Amygdala (tissue), 56 donors: ENCODE measurements at places on chromosomes 12 and 14.

GRCh38 chr12:128609861-128610260, 213.9 kb downstream of the SLC15A4 start:
- no peak for DNase-seq

GRCh38 chr12:91009319-91009950, 4.7 kb upstream of the EPYC start:
- no peak for DNase-seq

- no peak for DNase-seq
Observed at GRCh38 chr12:116777245-116777644, 39.1 kb downstream of the RNFT2 start.

DNA sequence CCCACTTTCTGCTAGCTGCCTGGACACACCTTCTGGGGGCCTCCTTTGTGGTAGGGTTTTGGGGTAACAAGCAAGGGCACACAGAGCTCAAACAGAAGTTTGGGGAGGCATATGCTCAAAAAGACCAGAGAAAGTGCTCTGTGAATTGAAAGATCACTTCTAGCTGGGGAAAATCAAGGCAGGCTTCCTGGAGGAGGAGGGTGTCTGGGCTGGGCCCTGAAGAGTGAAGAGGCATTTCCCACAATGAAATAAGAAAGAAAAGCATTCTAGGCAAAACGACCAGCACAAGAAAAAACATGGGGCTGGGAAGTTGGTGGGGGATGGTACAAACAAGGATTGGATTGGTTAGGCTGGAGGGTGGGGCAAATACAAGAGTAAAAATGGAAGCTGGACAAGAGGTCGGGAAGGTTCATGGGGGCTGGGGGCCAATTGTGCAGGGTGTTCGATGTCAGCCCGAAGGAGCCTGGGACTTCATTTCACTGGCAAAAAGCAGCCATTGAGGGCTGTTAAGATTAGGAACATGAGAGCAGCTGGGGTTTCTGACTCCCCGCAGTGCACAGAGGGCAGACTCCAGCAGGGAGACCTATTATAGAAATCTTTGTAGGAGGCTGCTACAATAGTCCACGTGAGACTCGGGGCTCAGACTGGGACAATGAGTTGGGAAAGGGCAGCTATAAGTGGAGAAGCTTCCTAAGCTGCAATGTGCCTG, 51.5 kb upstream of the CMKLR1 start:
- no peak for DNase-seq

DNA sequence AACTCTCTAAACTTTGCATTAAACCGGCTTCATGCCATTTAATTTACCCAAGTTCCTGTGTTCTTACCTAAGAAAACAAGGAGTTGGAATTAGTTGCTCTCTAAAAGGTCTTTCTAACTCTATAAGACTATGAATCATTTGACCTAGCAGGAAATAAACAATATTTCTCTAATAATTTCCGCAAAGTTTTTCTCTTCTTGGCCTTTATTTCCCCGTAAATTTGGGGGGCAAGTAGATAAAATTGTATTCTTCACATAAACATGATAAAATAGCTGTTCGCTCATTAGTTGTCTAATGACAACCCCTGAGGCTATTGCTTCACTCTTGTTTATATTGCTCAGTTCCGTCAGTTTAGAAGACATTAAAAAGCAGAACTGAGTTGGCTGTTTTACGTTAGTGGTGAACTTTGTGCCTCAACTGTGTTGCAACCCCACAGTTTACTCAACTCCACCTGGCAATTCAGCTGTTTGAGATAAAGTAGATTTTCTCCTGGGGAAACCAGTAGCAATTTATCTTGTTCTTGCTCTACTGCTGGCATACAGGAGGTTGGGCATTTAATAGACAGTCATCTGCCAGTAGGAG, 74.7 kb downstream of the BTG1 start:
- DNase-seq = no peak

GRCh38 chr14:73724696-73725095, 10.5 kb upstream of the PNMA1 start:
- no peak for DNase-seq

DNA sequence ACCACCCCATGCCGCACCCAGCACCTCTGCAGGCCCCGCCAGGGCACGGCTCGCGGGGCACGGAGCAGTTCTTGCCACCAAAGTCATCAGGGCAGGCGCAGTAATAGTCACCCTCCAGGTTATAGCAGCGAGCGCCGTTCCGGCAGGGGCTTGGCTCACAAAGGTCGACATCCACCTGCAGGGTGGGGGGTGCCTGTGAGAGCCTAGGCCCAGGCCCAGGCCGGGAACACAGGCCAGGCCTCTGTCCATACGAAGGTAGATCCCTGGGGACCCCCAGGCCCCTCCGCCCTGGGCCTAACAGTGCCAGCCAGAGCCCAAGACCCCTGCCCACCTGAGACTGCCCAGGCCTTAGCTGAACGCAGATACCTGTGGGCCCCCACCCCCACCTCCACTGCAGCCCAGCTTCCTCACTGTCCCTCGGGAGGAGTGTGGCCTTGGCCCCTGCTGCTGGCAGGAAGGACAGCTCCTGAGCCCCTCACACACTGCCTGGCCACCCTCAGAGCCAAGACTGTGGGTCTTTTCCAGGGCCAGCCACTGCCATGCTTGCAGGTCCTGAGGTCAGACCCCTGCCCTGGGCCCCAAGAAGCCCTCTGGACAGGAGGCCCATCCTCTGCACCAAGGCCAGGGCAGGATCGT, 19.3 kb downstream of the JAG2 start:
- DNase-seq = no peak
